T-cell (primary cell): ENCODE measurements at places on chromosomes 2 and 18. TPM values are rescaled to one million over a fixed set of nuclear protein-coding genes. Genes with fewer than 3 reads are reported as not detected.

The POTEC gene
- total RNA-seq, result not detected

The PPP4R3B gene
- 92.4 TPM for total RNA-seq

The GAREM2 gene
- 2.9 TPM for total RNA-seq

The BOK gene
- 0.35 TPM for total RNA-seq

The UPP2 gene
- total RNA-seq, result not detected

The ZNF638 gene
- total RNA-seq, result 144 TPM

The LRATD1 gene
- total RNA-seq, result not detected

The ONECUT2 gene
- total RNA-seq, result 0.09 TPM

GRCh38 chr2:160574468-160575140, 81.0 kb upstream of the RBMS1 start:
- H3K27ac ChIP-seq, result no peak overlapping the region
- no peaks in the 10 kb centered on the region for H3K36me3 ChIP-seq
- H3K4me3 ChIP-seq, result no peak overlapping the region

DNA sequence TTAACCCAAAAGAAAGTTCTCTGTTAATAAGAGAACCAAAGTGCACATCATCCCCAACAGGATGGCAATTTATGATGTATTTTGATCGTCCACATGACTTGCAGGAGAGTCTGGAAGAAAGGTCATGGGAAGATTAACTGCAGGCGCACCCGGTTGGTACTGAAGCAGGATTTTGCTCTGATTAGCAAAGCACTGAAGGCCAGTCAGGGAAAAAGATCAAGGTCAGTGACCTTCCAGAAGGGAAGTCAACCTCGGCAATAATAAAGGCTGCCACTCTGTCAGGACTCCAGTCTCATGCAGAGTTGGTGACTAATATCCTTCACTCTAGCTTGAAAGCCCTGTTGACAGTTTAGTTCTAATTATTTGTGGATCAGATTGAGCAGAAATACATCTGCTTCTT, 432.7 kb upstream of the RAB12 start:
- no peak overlapping the region for H3K27ac ChIP-seq
- no peak overlapping the region for H3K4me3 ChIP-seq
- no peaks in the 10 kb centered on the region for H3K36me3 ChIP-seq
- H3K27me3 ChIP-seq, result no peaks in the 10 kb centered on the region

DNA sequence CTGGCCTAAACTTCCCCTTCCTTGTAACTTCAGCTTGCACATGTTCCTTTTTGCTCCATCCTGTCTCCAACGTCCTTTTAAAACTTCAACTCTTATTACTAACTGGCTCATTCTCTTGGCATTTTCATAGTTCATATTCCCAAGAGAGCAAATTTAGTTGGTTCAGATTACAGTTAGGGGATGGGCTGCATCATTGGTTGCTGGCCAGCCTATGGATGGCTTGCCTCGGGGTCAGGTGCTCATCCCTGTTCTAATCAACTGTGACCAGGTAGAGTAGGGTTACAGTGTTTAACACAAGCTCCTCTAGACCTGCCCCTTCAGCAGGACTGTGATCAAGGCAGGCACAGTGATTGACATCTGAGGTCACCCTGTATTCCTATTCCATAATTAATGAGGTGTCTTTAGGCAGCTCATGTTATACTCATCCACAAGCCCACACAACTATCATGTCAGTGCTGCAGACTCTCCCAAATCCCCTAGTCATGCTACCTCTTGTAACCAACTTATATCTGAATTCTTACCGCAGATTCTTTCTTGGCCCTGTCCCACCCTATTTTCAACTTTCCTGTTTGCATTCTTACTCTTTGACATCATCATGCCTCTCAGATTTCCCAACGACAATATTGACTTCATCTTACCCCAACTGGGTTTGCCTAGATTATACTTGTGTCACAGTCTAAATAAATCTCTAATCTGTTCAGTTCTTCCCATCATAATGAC, 293.3 kb downstream of the MTX2 start:
- H3K4me3 ChIP-seq, result no peak overlapping the region
- H3K36me3 ChIP-seq, result no peaks in the 10 kb centered on the region
- DNase-seq, result no peak
- H3K27ac ChIP-seq, result no peak overlapping the region
- peaks cover 19% of the 10 kb centered on the region for H3K27me3 ChIP-seq
- no peaks in the 10 kb centered on the region for H3K4me1 ChIP-seq

DNA sequence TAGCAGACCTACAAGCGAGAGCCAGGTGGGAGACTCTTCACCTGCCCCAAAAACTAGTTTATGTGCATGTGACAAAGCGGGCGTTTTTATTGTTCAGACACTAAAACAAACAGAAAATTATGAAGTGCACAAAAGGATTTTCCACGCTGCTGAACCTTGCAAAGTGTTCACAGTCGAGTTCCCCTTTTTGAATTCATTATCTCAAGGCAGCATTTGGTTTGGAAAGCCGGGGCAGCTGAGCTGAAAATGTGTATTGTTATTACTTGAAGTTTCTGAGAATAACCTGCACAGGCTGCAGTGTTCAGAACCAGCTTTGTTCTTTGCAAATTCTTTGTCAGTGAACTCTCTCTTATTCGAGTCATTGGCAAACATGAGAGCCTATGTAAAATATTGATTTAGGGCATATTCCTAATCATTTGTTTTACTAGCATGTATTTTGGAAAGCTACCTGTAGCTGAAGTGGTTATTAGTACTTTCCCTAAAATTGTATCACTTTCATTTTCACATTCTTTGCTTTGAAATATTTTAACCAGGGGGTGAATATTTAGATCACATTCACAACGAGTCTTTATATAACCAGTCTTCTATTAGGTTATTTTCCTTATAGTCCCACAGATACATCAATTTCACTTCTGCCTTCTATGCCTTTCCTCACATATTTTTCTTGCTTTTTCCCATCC, 59.5 kb downstream of the LRRTM1 start:
- no peak for DNase-seq
- H3K4me1 ChIP-seq, result no peaks in the 10 kb centered on the region
- H3K4me3 ChIP-seq, result no peak overlapping the region
- H3K27ac ChIP-seq, result no peak overlapping the region

GRCh38 chr2:241775223-241776177, 1.1 kb upstream of the GAL3ST2 start:
- DNase-seq, result no peak
- H3K36me3 ChIP-seq, result no peaks in the 10 kb centered on the region
- no peak overlapping the region for H3K27ac ChIP-seq
- H3K4me1 ChIP-seq, result peaks cover 28% of the 10 kb centered on the region

GRCh38 chr18:14120926-14121325, 11.3 kb downstream of the ZNF519 start:
- no peak overlapping the region for H3K4me3 ChIP-seq
- H3K27ac ChIP-seq, result no peak overlapping the region
- no peak for DNase-seq
- H3K36me3 ChIP-seq, result peaks cover 2% of the 10 kb centered on the region

- no peaks in the 10 kb centered on the region for H3K27me3 ChIP-seq
- H3K4me1 ChIP-seq, result peaks cover 4% of the 10 kb centered on the region
- H3K36me3 ChIP-seq, result peaks cover 72% of the 10 kb centered on the region
- H3K27ac ChIP-seq, result peak overlapping the region; percentile 31
- no peak for DNase-seq
- no peak overlapping the region for H3K4me3 ChIP-seq
Observed at GRCh38 chr2:229775614-229776313, 61.4 kb upstream of the DNER start.

- no peak for DNase-seq
- no peak overlapping the region for H3K4me3 ChIP-seq
- H3K27me3 ChIP-seq, result no peaks in the 10 kb centered on the region
- no peaks in the 10 kb centered on the region for H3K36me3 ChIP-seq
Observed at GRCh38 chr18:43590182-43590903, 313.1 kb upstream of the SYT4 start.

GRCh38 chr2:136324966-136325365, 207.0 kb upstream of the CXCR4 start:
- no peaks in the 10 kb centered on the region for H3K27me3 ChIP-seq
- DNase-seq, result no peak
- peaks cover 30% of the 10 kb centered on the region for H3K4me1 ChIP-seq

GRCh38 chr2:46116553-46116991, 180.6 kb upstream of the EPAS1 start:
- H3K27ac ChIP-seq, result no peak overlapping the region
- H3K27me3 ChIP-seq, result no peaks in the 10 kb centered on the region
- no peak for DNase-seq
- no peaks in the 10 kb centered on the region for H3K36me3 ChIP-seq
- no peaks in the 10 kb centered on the region for H3K4me1 ChIP-seq

GRCh38 chr2:67295406-67295805, 101.7 kb upstream of the ETAA1 start:
- no peak overlapping the region for H3K27ac ChIP-seq
- no peak overlapping the region for H3K4me3 ChIP-seq
- H3K27me3 ChIP-seq, result no peaks in the 10 kb centered on the region

- no peak overlapping the region for H3K27ac ChIP-seq
- H3K27me3 ChIP-seq, result no peaks in the 10 kb centered on the region
- DNase-seq, result no peak
- H3K36me3 ChIP-seq, result no peaks in the 10 kb centered on the region
- no peaks in the 10 kb centered on the region for H3K4me1 ChIP-seq
Observed at GRCh38 chr18:3384664-3385563, 65.1 kb upstream of the TGIF1 start.

DNA sequence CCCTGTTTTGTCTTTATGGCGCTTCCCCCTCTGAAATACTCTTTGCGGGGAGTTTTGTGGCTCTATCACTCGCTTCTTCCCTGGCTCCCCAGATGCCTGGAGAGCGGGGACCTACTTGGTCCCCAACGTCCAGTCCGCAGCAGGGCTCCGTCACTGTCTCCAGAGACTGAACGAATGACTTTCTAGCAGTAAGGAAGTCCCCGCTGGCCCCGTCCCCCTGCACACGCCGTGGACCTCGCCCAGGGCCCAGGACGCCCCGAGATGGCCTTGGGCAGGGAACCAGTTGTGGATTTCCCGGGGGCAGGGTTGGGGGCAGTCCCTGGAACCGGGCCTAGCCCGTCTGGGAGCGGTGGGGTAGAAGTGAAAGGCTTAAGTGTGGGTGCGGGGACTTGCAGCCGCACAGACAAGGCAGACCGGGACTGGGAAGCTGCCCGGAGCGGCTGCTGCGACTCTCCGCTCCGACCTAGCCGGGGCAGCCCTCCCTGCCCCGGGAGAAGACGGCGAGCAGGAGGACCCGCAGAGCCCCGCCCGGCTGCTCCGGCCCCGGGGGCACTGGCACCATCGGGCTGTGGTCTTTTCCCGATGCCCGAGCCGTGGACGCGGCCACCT, 821 bp upstream of the EPHA4 start:
- H3K27me3 ChIP-seq, result peaks cover 44% of the 10 kb centered on the region
- H3K4me3 ChIP-seq, result peak overlapping the region; percentile 88
- H3K36me3 ChIP-seq, result no peaks in the 10 kb centered on the region
- H3K27ac ChIP-seq, result peak overlapping the region; percentile 18
- DNase-seq, result peak; percentile 7

GRCh38 chr2:240402566-240403272, 32.7 kb upstream of the GPC1 start:
- H3K4me1 ChIP-seq, result peaks cover 27% of the 10 kb centered on the region
- H3K27ac ChIP-seq, result no peak overlapping the region
- no peaks in the 10 kb centered on the region for H3K36me3 ChIP-seq
- no peaks in the 10 kb centered on the region for H3K27me3 ChIP-seq
